ENCODE measurements at places on chromosomes 1 and 21.

- DNase-seq, result no peak
These were observed 207.0 kb downstream of the TTLL7 start for GRCh38 chr1:83791821-83792437.

DNA sequence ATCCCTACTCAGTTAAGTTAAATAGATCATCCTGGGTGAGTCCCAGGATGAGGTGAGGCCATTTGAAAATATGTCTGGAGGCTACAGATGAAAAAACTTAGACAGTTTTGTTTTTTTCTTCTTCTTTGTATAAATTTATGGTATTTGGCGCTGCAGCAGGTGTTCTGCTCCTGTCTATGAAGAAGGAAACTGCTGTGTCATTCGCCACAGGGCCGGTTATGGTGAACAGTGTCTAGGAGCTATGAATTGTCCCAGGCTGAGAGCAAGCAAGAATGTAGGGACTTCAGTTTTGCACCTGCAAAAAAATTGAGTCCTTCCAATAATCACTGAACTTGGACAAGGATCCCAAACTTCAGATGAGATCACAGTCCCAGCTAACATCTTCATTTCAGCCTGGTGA lies 674.3 kb upstream of the RGS18 start:
- no peak for DNase-seq

- no peak for DNase-seq
These were observed 107.4 kb upstream of the ZBTB40 start for GRCh38 chr1:22344329-22344630.

- DNase-seq, result no peak
These were observed 6.6 kb upstream of the ACTRT2 start for GRCh38 chr1:3014443-3015268.

- DNase-seq, result no peak
These were observed 107.1 kb upstream of the ERRFI1 start for GRCh38 chr1:8133190-8133589.

DNA sequence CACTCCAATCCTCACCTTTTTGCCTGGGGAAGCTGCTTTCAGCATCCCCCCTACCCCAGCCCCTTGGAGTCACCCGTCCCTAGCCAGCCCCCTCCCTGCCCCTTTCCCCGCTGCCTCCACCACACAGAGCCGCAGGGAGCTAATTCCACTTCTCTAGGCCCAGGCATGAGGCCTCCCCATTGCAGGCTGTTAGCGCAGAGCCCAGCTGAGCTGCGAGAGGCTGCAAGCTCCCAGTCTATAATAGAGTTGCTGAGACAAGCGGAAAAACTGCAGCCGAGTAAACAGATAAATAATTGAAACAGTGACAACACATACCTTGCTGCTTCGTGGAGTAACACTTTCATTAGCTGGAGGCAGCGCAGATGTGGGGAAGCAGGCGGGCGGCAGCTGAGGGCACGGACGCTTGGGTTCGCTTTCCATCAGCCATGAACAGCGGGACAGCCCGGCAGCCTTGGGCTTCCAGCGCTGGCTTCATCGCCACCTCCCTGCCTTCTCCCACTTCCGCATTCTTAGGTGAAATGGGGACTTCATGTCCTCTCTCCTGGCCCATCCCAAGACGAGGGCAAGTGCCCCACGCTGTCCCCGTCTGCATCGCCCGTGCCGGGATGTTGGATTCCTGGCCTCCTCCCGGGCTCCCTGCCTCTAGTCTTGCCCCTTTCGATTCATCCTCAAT lies 183.3 kb downstream of the IGSF21 start:
- peak; percentile 45 for DNase-seq

- DNase-seq, result no peak
These were observed 33.4 kb downstream of the SLAMF6 start for GRCh38 chr1:160489513-160490261.

- DNase-seq, result no peak
These were observed 73.7 kb downstream of the DDR2 start for GRCh38 chr1:162706003-162706402.

DNA sequence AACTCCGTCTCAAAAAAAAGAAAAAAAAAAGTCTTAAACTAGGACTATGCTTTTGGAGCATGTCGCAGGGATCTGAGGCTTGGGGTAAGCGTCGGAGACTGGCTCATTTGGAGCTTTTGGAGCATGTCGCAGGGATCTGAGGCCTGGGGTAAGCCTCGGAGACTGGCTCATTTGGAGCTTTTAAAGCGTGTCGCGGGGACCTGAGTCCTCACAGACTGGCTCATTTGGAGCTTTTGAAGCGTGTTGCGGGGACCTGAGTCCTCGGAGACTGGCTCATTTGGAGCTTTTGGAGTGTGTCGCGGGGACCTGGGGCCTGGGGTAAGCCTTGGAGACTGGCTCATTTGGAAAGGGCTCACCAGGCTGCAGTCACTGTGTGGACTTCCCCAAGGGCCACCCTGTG lies 13.6 kb upstream of the TSPEAR start:
- no peak for DNase-seq

- no peak for DNase-seq
These were observed 30.0 kb upstream of the LRRC8C start for GRCh38 chr1:89602871-89603404.

GRCh38 chr1:9044236-9044635 lies 18.0 kb upstream of the SLC2A7 start:
- no peak for DNase-seq

DNA sequence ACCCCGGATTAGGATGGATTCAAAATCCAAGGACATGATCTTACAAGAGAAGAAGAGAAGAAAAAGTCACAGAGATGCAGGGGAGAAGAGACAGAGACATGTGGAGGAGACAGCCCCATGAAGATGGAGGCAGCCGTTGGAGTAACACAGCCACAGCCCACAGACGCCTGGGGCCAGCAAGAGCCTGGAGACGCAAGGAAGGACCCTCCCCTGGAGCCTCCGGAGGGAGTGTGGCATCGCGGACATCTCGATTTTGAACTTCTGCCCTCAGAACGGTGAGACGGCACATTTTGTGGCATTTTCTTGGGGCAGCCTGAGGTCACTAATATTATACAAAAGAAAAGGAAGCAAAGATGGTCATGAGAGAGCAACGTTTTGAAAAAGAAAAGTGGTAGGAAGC lies 28.8 kb downstream of the ABCG1 start:
- no peak for DNase-seq

- DNase-seq, result peak; percentile 44
These were observed 56.8 kb upstream of the LYST start for GRCh38 chr1:235923466-235924021.

DNA sequence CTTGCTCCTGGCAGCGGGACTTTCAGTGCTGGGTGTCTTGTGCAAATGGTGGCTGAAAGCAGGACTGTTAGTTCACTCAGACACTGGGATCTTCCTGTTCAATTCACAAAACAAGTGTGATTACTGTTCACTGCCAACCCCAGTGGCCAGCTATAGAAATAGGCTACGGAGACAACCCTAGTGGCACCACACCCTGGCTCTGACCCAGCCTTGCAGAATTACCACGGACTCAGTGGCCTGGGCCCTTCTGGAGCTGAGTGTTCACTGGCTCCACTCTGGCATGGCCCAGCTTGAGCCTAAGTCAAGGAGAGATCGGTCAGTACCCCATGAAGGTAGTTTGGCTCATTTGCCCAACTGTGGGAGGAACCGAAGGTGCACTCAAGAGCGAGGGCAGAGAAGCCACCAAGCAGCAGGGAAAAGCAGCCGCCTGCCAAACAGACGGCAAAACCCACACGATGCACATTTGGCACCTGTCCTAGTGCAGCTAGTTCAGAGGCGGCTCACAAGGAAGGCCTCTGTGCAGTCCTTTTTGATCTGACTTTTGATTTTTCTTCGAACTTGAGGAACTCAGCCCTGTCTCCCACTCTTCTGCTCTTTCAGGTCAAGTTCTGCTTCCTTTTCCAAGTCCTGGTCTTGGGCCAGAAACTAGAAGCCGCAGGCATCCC lies 5.9 kb downstream of the KIAA2013 start:
- no peak for DNase-seq

DNA sequence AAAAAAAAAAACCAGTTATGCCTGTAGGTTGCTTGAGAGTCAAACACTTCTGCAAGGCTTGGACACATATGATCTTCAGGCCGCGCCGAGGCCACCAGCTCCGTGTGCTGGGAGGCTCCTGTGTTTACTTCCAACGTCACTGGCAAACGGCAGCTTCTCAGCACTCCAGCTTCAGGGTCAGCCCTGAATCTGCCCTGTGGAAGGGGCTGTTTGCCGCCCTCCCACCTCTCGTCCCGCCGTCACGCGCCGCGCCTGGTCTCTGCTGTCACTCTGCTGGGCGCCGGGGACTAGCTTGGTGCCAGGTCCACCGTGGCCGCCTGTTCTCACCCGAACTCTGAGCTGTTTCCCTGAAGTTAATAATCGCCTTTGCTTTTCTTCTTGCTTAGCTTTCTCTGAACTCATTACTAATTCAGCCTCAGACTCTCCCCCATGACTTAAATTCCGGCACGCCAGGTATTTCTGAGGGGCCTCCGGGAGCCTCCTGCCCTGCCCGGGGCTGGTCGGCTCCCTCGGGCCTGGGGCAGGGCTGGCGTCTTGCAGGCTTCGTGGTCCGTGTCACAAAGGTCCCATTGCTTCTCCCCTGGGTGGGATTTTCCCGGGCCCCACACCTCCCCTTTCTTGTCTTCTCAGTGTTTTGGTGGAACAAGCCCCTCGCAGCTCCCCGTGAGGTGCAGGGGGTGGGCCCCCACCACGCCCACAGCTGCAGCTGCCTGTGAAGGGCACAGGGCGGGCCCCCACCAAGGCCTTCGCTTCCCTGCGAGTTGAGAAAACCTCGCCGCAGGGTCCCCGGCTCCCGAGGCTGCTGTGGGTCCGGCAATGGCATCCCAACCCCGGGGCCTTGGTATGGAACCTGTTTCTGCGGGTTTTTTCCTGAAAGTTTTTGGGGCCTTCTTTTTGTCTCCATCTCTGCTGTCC lies 14.6 kb upstream of the C1orf159 start:
- DNase-seq, result no peak

DNA sequence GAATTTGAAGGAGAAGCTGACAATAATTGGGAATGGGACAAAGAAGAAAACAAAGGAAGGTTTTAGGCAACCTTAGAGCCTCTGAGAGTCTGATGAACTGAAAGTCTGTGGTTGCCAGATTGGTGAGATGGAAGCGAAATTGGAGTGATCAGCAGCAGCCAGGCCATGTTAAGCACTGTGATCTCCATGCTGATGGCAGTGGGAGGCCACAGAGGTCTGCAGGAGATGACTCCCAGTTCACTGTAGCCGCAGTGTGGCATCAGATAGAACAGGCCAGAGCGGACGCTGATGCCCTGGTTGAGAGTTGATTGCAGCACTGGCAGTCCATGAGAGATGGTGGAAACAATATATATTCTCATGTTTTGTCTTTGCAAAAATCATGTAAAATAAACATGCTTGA lies 137.4 kb upstream of the L1TD1 start:
- no peak for DNase-seq

- DNase-seq, result peak; percentile 23
These were observed 611 bp upstream of the PIK3C2B start for GRCh38 chr1:204495078-204495753.

DNA sequence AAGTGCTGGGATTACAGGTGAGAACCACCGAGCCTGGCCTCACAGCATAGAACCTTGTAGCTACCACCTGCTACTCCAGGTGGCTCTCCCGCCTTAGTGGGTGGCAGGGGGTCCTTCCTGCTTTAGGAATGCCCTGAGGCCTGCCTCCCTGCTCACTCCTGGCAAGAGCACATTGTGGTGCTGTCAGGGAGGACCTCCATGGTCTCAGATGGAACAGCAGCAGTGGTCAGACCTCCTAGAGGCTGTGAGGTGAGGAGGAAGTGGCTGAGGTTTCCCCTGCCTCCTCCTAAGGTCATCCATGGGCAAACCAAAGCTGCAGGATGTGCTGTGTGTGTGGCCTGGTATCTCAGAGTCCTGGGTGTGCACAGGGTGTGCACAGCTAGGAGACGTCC lies 6.7 kb downstream of the SOX13 start:
- no peak for DNase-seq

DNA sequence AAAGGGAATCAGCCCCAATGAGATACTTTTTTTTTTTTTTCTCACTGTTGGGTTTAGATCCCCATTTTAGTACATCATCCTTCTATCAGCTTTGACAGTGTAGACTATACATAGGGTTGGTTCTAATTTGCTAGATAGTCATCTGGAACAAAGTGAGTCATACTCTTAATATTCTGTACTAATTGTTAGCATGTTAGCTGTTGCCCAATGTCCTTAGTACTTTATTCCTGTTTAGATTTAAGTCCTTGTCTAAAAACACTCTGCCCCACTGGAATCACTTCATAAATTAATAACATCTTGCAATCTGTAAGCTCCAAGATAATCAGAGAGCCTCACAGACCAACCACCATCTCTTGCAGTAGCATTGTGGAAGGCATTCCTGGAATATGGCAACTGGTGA lies 209.8 kb upstream of the KIAA0040 start:
- DNase-seq, result no peak

- no peak for DNase-seq
These were observed 76.3 kb upstream of the CSF3R start for GRCh38 chr1:36559061-36559460.

- DNase-seq, result no peak
These were observed 18.1 kb downstream of the GALNT2 start for GRCh38 chr1:230085178-230085515.

DNA sequence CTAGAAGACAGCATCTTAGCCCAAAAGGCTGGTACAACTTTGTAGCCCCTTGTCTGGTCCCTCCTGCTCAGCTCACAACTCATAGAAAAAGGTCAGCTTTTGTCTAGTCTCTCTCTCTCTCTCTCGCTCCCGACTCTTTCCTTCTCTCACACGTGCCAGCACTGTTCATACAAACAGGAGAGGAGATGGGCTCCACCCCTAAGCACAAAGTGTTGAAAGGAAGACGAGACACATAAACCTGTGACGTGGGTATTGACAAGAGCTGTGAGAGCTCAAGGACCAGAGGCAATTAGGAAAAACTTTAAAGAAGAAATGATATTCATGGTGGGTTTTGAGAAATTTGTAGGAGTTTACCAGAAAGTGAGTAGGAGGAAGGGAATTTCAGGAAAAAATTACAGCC lies 23.6 kb upstream of the KCNC4 start:
- no peak for DNase-seq

DNA sequence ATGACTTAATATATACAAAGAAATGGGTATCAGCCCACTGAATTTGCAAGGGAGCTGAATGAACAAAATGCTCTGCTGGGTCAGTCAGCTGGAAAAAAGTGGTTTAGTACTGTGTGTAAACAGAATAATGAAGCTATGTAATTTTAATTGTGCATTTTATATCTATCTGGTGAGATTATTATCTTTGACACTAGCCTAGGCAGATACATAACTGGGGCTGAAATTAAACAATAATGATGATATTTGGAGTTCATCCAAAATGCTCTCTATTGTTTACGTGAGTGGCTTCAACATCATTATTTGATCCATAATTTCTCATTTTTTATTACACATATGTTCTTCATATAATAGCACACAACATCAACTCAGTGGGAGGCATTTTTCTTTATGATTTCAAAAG lies 208.5 kb upstream of the SNX7 start:
- DNase-seq, result no peak

DNA sequence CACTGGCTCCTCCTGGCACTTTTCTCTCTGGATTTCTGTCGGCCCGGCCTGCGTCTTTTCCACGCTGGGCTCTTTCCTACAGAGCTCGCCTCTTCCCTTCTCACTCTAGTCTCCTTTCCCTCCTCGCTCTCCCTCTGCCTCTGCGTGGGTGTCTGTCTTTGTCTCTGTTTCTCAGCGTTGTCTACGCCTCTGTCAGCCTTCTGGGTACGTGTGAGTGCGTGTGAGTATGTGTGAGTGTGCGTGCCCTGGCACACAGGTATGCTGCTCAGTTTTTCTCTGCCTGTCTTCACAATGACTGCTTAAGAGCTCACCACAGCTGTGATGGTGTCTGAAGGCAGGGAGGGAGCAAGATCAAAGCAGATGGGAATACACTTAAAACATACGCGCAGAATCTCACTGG lies 77.7 kb downstream of the KIRREL1 start:
- no peak for DNase-seq

GRCh38 chr1:197093226-197093885 lies 26.3 kb upstream of the F13B start:
- DNase-seq, result no peak
